ENCODE measurements at places on chromosomes 3 and 15.
A peak's percentile ranks its signal among the peaks of the same experiment; 100 is the strongest.

DNA sequence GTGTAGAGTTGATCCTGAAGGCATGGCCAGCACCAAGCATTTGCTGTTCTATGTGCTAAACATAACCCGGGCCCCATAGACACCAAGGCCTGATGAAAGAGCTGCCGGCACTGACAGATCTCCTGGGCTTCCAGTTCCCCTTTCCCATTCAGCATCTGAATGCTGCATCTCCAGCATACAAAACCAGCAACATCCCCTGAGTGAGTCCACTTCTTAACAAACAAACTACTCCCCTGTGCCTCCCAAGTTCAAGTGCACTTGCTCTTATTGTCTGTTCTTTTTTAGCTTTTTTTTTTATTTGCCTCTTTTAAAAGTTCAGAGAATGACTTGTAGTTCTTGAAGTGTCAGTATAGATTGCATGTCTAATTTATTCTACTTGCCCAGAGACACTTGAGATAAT, 156.0 kb downstream of the EDEM1 start:
- DNase-seq = no peak

- DNase-seq = peak; percentile 85
Observed at GRCh38 chr3:72482589-72483321, 365.5 kb downstream of the SHQ1 start.

GRCh38 chr3:110567029-110567428, 504.6 kb upstream of the NECTIN3 start:
- no peak for DNase-seq

DNA sequence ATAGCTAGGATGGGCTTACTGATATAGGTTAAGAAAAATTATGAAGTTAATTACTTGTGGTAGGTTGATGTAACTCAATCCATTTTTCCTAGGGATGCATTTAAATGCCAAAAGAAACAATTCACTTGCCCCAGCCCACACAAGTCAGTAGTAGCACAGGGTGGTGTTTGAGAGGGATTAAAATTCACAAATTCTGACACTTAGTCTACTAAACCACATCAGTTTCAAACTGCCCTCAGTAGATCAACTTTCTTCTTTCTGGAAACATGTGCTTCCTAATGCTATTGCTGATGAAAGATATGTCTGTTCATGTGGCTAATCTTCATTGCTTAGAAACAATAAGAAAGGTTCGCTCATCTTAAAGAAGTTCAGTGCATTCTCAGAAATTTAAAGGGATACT, 160.6 kb downstream of the EPHA3 start:
- DNase-seq = no peak

DNA sequence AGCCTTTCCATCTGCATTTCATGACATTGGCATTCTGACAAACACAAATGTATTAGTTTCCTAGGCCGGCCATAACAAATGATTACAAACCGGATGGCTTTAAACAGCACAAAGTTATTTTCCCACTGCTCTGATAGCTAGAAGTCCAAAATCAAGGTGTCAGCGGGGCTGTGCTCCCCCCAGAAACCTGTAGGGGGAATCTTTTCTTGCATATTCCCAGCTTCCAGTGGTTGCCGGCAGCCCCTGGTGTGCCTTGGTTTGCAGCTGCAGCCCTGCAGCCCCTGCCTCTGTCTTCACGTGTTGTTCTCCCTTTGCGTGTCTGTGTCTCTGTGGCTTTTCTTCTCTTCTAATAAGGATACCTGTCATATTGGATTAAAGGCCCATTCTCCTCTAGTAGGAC, 79.0 kb upstream of the CDV3 start:
- DNase-seq = peak; percentile 43

GRCh38 chr3:120059081-120059864, 35.0 kb downstream of the GSK3B start:
- no peak for DNase-seq

GRCh38 chr15:87245592-87245991, 1010.9 kb downstream of the NTRK3 start:
- DNase-seq = no peak

DNA sequence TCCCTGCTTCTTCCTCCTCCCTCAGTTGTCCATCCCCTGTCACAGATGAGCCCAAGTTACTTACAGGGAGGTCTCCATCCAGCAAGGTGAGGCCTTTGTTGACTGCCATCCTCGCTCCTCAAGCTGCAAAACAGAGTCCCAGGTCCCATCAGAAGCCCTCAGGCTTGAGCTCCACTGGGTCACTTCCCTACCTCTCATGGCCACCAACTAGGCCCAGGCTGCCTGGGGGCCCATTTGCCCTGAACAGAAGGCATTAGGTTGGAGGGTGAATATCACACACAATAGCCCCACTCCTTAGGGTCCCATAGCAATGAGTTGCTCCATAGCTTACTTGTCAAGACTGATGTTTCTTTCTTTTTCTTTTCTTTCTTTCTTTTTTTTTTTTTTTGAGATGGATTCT, 1.8 kb downstream of the PLIN1 start:
- DNase-seq = no peak

DNA sequence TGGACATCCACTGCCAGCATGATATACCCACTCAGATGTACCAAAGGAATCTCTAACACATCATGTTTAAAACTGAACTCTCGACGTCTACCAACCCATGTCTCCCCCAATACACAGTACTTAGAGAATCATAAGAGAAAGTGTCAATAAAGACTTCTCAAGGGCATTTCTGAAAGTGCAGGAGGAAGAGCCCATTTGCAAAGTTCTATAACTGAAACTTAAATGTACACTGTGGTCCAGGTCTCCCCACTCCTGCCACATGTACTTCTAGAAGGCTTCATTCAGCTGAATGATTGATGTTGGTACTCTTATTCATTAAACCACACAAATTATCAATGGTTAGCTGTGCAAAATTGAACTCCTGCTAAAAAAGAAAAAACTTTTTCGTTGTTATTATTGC, 31.8 kb downstream of the HERC1 start:
- no peak for DNase-seq

All from suppressor macrophage (primary cell).